Activated naive CD4-positive, alpha-beta T cell treated with anti-CD3 and anti-CD28 coated beads, Interleukin-2, amount 50 U/mL, for 72 hours (primary cell): ENCODE measurements at places on chromosomes 2 and 18. TPM values are rescaled to one million over a fixed set of nuclear protein-coding genes. Genes with fewer than 3 reads are reported as not detected.

The NOL4 gene
- not detected for total RNA-seq

The MAP3K20 gene
- total RNA-seq, result 12.0 TPM

The DSG1 gene
- not detected for total RNA-seq

DNA sequence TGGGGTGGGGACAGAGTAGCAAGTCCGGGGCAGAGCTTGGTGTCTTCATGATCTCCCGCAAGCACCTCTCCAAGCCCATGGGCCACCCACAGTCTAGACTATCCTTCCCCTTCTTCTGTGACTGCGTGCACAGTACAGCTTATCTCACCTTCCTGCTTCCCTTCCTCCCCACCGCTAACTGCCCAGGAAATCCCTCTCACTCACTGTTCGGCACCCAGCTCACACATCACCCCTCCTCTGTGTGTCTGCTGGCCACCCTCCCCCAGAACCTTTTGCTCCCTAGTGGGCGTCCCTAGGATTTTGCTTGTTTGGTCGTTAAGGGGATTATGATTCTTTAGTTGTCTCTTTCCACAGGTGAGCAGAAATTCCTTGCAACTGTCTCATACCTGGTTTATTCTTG, 31.5 kb upstream of the SMAD7 start:
- DNase-seq, result no peak

The ZNF804A gene
- not detected for total RNA-seq

The RIT2 gene
- total RNA-seq, result not detected

GRCh38 chr2:199348871-199349270, 108.9 kb downstream of the SATB2 start:
- no peak for DNase-seq

- DNase-seq, result peak; percentile 20
These were observed 2.3 kb downstream of the EML4 start for GRCh38 chr2:42171396-42171980.

DNA sequence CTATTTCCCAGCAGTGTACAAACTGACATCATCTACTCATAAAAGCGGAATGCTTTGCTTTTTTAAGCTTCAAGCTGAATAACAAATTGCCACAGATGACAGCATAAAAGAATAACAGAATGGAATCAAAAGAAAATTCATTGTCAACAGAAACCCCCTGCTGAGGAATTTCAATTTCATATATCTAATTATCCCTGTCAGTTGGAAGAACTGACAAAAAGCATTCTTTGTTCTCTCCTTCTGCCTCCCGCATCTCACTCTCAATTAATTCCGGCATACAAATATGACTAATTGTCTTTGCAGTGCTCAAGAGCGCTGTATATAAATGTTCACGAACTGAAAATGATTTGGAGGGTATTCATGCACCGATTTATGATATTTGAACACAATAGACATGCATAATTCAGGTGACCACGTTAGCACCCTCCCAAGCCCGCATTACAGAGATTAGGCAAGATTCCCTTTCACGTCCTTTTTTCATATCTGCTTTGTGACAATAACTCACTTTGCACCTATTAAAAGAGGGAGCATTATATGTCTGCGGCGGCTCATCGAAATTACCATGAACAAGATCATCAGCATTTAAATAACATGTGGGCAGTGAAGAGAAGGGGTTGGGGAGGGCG, 277.7 kb upstream of the SALL3 start:
- no peak for DNase-seq

The DCC gene
- not detected for total RNA-seq

The LRATD1 gene
- total RNA-seq, result not detected

DNA sequence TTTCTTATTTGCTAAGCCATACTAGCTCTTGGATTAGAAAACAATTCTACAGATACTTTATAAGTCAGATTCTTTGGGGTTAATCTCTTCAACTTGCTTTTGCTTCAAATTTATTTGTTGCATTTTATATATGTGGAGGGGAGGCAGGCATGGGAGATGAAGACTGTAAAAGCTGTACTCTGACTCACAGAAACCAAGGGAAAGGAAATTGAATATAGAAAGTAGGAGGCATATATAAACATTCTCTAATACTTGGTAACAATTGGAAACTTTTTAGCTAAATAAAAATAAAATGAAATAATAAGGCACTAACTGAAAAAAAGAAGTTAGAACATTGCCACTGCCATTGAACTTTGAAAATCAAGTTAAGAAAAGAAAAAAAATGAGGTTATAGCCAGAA, 21.3 kb downstream of the PLA2R1 start:
- no peak for DNase-seq

DNA sequence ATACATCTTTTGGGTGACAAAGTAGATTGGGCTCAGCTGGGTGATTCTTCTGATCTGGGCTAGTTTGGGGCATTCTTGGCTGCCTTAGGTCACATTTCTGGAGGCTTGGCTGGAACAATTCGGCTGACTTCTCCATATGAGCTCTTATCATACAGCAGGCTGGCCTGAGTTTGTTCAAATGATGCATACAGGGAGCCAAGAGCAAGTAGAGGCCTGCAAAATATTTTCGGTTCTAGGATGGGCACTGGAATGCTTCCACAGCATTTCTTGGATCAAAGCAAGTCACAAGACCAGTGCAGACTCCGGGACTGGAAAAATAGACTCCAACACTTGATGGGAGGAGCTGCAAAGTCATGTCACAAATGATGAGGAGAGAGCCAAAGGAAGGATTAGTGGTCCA, 98.4 kb downstream of the SCG2 start:
- no peak for DNase-seq

The CCDC74B gene
- total RNA-seq, result 2.8 TPM

DNA sequence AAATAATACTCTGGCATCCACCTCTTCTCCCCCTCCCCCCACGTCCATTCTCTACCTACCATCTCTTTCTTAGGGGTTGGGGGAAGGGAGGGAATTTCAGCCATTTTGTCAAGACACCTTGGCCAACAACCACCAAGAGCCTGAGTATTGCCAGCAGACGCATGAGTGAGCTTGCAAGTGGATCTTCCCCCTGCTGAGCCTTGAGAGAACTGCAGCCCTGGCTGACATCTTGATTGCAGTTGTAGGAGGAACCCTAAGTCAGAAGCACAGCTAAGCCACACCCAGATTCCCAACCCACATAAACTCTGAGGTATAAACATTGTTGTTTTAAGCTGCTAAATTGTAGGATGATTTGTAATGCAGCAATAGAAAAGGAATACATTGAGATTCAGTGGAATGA, 165.6 kb downstream of the TMEFF2 start:
- no peak for DNase-seq

DNA sequence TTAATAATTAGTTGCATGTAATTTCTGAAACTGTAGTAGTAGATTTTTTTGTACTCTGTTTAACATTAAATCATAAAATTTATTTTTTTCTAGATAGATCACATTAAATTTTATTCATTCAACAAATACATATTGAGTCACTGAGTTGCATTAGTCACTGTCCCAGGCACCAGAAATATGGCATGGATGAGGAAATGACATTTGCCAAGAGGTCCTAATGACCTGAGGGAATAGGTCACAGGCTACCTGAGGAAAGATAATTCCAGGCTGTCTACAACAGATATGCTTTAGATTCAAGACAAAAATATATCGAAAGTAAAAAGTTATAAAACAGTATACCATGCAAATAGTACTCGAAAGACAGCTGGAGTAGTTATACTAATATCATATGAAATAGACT, 852.4 kb upstream of the ACVR2A start:
- no peak for DNase-seq

The HJURP gene
- total RNA-seq, result 195 TPM

DNA sequence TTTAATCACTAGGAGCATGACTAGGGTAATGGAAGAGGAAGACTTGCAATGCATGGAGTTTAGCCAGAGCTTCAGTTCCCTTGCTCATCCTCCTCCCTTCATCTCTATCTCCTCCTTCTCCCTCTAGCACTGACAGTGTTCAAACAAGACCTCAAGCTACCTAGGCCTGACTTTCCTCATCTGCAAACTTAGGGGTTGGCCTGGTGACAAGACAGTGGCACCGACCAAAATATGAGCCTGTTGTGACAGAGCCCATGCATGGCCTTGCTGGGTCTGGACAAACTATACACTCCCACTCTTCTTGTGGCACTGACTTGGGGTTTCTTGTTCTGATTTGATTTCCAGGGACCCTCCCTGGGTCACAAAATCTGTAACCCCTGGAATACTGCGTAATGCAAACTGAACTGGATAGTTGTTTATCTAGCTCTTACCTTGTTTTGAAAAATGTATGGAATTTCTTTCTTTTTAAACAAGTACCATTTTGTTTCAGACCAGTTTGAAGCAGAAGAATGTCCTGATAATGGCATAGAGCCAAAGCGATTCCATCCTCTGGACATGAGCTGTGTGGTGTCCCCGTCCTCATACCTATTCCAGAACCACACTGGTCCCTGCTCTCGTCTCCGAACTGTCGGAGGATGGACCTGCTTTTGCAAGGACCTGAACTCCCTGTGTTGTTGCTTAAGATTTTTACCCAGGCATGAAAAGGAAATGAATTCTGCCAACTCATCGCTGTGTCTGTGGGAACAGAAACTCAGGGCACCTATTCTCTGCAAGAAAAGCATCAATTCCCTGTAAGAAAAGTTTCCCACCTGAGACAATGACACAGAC, 33.4 kb upstream of the PPP4R1 start:
- DNase-seq, result no peak

DNA sequence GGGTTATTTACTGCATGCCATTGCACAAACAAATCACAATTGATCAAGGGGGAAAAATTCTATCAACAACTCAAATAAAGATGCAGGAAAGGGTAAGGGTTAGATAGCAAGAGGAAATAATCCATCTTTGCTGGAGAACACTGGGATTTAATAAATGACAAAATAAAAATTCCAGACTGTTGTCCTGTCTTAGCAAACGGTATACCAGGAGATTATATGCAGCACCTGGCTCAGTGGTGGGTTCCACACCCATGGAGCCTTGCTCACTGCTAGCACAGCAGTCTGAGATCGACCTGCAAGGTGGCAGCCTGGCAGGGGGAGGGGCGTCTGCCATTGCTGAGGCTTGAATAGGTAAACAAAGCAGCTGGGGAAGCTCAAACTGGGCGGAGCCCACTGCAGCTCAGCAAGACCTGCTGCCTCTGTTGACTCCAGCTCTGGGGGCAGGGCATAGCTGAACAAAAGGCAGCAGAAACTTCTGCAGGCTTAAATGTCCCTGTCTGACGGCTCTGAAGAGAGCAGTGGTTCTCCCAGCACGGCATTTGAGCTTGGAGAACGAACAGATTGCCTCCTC, 296.5 kb upstream of the THSD7B start:
- no peak for DNase-seq

DNA sequence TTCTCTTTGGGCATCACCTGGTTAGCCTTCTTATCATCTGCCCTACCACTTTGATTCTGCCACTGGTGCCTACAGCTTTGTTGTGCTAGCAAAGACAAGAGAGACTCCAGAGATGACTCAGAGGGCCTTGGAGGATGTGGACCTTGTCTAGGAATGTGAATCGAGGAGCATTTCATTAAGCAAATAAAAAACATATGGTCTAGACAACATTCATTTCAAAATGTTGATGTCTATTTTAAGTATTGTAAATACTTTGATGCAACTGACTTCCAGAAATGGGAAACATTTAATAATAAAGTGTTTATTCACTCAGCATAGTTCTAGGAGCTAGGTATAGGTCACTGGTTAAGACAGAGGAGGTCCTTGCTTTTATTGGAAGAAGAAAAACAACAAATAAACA, 195.5 kb downstream of the CDCA7 start:
- DNase-seq, result no peak

GRCh38 chr2:154686162-154686561, 12.3 kb upstream of the KCNJ3 start:
- DNase-seq, result no peak

GRCh38 chr2:1707771-1708418, 36.4 kb downstream of the PXDN start:
- no peak for DNase-seq

GRCh38 chr18:49135877-49136276, 185.1 kb upstream of the SMAD7 start:
- DNase-seq, result no peak

- DNase-seq, result no peak
These were observed 9.6 kb downstream of the FBXO15 start for GRCh38 chr18:74137920-74138538.

The CLK1 gene
- total RNA-seq, result 261 TPM

- no peak for DNase-seq
These were observed 69.5 kb downstream of the GPD2 start for GRCh38 chr2:156505696-156506095.

DNA sequence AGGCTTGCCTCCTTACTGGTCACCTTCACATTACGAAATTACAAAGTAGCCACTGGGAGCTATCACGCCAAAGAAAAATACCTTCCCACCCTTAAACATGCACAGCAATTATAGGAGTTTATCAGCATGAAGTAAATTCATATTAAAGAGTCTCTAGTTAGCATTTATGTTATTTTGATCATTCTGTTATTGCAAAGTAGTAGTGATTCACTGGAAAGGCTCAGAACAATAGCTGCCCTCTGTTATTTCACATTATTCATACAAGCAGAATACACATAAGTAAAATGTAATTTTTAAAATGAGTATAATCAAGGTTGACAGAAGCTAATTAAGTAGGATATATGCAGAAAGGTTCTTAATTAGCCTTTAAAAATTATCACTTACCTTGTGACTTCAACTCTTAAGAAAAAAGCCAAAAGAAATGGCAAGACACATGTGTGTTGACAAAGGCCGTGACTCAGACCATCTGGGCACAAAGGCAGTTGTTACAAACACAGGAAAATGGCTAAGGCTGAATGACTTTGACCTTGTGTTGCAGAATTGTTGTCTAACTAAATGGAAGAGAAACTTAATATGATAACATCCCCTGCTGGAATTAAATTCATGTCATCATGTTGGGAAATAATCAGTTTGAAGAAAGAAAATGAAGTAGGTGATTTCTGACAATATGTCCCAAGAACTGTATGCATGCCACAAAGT, 108.3 kb downstream of the ARL6IP6 start:
- DNase-seq, result no peak

DNA sequence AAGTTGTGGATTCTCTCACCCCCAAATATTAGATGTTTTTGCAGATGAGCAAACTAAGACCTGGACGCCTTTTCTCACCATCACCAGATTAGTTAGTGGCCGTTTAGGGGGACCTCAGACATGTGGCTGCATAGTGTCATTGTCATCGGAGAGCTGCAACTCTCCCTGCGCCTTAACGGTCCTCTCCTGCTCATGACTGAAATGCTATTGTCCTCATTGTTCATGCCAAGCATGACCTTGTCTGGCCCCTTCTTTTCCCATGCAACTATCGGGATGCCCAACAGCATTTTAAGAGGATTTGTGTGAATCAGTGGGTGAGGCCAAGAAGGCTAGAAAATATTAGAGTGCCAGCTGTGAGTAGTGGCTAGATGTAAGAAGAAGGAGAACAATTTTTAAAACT, 174.2 kb downstream of the SOCS6 start:
- no peak for DNase-seq

DNA sequence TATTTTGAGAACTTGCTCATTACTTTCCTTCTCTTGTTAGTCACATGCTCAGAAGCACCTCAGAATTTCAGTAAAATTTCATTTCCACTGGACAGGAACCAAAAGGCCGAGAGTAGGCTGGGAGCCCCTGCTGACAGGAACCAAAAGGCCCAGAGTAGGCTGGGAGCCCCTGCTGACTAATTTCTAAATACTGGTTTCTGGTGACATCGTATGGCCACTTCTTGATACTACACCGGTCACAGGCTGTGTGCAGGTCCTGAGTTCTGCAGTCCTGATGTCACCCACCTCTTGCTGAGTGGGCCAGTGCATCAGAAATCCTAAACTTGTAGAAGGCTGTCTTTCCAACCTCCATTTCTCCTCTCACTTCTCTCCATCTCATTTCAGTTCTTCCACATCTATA, 17.7 kb upstream of the EN1 start:
- no peak for DNase-seq

The ST8SIA3 gene
- total RNA-seq, result not detected

The ITPRIPL1 gene
- 15.5 TPM for total RNA-seq

The C2orf81 gene
- total RNA-seq, result 2.1 TPM

GRCh38 chr2:96104487-96104861, 11.9 kb downstream of the ADRA2B start:
- DNase-seq, result no peak

The LGALSL gene
- total RNA-seq, result 1.0 TPM
